ENCODE measurements at places on chromosomes 5 and 9.

DNA sequence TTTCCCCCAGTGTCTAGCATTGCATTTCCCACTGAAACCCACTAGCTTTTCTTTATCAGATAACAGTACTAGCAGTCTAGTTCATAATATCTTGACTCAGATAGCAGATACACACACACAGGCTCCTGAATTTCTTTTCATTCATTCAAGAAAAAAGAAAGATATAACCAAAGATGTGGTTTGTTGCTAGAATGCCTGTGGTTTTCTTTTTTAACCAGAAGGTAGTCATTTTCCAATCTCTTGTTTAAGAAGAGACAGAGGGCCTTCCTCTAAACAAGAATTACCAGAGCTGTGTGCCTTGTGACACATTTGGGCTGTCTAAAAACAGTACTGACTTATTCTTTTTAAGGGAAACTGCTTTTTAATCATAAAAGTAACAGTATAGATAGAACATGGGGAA, 167.3 kb downstream of the PJA2 start:
- DNase-seq = no peak

GRCh38 chr5:161691911-161692310, 6.4 kb downstream of the GABRA6 start:
- DNase-seq = no peak

- no peak for DNase-seq
Observed at GRCh38 chr5:180982008-180982741, 6.5 kb upstream of the BTNL3 start.

DNA sequence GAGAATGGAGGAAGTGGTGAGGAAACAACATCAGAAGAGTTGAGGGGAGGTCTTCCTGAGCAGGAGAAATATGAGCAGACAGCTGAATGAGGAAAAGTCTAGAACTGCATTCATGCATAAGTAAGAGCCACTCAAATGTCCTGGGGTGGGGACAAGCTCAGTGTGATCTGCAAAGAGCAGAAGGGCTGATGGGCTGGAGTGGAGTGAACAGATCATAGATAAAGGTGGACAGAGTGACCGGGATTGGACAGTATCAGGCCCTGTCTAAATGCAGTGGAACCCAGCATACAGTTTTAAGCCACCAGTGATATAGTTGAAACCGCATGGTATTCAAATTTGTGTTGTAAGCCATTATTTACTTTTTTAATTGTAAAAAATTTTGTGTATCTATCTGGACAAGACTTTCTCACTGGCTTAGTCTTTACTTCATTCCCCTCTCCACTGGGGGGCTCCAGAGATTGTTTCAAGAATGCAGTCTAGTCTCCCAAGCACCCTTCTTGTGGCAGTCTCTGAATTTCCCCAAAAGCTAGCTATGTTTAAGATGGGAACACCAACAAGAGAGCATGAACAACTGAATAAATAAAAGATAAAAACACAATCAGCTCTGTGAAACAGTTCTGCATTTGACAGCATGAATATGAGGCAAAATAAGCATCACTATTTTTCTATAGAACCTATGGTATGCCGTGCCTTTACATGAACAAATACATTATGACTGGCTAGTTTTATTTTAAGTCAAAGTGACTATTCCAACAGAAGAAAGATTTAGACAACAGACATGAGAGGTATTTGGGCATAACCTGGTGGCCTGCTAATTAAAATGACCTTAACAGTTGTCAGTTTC, 10.7 kb upstream of the STK32A start:
- DNase-seq = no peak

DNA sequence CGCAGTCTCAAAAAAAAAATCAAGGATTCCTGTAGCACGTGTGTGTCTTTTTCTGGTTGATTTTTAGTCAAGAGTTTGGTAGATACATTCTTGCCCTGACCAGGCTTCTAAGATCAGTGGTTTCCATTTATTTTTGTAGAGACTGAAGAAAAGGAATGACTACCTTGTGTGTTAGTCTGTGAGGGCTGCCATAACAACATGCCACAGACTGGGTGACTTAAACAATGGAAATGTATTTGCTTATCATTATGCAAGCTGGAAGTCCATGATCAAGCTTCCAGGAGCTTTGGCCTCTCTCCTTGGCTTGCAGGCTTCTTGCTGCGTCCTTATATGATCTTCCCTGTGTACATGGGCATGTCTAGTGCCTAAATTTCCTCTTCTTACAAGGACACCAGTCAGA, 127.0 kb downstream of the CCDC192 start:
- DNase-seq = no peak

- DNase-seq = no peak
Observed at GRCh38 chr5:147404706-147405105, 105.2 kb downstream of the DPYSL3 start.

- no peak for DNase-seq
Observed at GRCh38 chr5:74044936-74045335, 418.9 kb downstream of the ARHGEF28 start.

GRCh38 chr9:101564252-101564651, 30.5 kb downstream of the PPP3R2 start:
- DNase-seq = no peak

GRCh38 chr5:17964067-17964466, 329.8 kb downstream of the TAF11L14 start:
- no peak for DNase-seq

- no peak for DNase-seq
Observed at GRCh38 chr5:151222054-151222789, 1.7 kb downstream of the CCDC69 start.

DNA sequence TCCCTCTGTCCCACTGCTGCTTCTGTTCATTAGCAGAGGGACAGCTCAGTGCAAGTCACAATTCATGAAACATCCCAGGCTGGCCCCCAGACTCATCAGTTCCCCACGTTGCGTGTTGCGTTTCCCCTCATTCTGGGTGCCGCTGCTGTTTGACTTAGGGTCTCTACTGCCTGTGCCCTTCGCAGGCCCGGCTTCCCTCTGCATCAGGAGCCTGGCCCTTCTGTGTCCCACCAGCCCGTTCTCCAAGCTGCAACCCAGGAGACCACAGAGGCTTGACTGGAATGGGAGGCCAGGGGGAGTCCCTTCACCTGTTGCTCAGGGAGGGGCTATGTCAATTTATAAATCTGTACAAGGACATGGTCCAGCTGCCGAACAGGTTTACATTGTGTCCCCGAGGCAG, 53.9 kb upstream of the SUSD3 start:
- no peak for DNase-seq

DNA sequence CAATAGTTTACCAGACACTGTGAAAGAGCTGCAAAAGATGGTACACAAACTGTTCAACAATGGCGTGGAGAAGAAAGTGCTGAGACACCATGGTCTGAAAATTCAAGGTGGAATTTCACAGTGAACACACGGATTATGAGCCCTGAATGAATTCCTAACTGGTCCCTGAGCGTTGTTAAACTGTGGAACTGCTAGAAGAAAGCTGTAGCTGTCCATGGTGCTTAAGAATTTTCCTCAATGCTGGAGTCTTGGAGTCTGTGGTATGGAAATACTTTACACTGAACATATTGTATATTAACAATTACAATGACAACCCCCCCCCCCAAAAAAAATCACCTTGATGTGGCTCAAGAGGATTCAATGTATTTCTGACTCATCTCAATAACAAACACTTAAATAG, 68.5 kb downstream of the SLC24A2 start:
- no peak for DNase-seq

DNA sequence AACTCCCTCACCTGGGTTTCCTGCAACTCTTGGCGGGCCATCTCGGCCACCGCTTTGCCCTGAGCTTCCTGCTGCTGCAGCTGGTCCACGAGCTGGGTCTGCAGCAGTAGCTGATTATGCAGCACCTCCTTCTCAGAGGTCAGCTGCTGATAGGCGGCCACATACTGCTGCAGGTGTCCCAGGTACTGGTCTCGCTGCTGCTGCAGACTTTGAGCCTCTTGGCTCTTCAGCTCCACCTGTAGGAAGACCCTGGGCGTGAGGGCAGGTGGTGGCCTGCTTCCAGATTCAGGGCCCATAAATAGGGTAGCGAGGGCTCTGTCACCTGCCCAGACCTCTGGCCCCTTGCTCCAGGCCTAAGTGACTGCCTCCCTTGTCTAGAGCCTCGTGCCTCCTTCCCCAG, 16.7 kb downstream of the GOLGA2 start:
- DNase-seq = no peak

- peak; percentile 57 for DNase-seq
Observed at GRCh38 chr5:373710-374602, 52.4 kb downstream of the AHRR start.

- DNase-seq = no peak
Observed at GRCh38 chr5:149488645-149489306, 62.5 kb downstream of the CSNK1A1 start.

DNA sequence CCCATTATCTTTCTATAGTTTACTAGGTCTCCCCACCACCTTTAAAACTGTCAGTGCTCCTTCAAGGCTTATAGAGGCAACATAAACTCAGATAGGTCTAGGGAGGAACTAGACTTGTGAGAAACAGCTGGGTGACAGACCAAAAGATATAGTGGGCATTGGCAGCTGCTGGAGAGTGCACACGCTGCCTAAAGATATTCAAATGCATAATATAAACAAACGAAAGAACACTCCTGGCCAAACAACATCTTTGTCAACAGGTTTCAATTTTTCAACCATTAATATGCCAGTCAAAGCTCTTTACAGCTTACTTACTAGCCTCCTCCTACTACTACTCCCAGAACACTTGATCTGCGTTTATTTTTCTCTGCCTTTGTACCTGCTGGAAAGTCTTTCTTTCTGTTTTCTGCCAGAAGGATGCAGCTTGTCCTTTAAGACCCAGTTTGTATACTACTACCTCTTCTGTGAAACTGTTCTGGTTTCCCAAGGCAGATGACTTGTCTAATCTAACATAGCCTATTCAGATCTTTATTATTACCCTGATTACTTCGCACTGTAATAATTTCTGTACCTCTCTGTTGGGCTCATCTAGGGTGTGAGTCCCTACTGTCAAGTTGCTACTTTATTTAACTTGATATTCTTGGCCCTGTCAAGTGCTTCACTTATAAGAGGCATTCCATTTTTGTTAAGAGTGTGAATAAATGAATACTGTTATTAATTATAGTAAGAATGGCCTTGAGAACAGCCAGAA, 14.3 kb downstream of the KDM3B start:
- DNase-seq = no peak

GRCh38 chr9:135815413-135815812, 91.9 kb downstream of the CAMSAP1 start:
- no peak for DNase-seq

GRCh38 chr9:69444021-69444420, 119.0 kb downstream of the ENTREP1 start:
- DNase-seq = no peak

DNA sequence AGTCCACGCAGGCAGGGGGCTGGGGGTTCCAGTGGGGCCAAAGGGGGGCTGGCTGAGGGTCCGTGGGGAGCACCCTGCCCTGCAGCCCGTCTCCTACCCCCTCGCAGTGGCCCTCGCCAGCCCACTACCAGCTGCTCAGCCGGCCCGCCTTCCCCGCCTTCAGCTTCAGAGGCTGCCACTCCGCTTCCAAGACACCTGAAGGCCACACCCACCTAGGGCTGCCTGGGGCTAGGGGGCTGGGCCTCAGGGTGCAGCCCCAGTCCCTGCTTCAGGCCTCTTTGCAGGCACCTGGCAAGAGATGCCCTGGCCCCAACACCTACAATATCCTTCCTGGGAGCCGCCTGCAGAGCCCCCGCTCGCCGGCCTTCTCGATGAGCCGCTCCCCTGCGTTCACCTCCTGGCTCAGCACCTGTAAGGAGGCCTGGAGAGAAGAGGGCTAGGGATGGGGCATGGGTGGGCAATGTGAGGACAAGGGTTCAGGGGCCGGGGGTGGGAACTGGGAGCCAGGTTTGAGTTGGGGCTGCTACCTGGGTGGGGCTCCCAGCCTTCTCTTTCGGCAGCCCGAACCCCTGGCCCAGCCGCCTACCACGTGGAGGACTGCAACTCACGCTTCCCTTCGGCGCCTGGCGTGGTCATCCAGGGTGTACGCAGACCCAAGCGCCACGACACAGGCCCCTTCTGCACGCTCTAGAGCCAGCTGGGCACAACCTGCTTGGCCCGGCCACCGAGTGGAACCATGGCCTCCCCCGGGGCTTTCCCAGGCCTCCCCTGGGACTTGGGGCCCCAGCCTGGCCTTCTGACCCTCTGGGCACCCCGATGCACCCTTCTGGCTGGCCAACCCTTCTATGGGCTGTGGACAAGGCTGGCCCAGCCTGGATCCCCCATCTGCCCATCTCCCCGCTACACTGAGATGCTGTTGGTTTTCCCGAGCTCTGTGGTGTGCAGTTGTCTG, 1.7 kb downstream of the STPG3 start:
- DNase-seq = no peak

- DNase-seq = no peak
Observed at GRCh38 chr9:72726947-72727346, 205.5 kb downstream of the TMC1 start.

- no peak for DNase-seq
Observed at GRCh38 chr5:172153695-172154094, 34.3 kb downstream of the STK10 start.

DNA sequence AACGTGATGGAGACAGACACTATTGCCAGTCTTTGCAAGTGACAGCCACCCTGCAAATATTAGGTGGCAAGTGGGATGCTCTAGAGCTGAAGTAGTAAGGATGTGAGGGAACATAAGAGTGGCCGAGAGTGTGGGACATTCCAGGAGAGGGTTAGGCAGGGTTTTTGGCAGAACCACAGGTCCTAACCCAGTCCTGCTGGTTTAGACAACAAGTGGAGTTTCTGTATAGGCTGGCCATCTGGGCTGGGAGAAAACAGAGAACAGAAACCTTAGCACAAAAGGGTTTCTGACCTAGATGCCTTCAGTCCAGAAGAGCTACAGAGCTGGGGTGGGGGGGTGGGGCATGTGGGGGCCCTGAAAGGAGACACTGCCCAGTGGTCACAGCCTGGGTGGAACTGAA, 107.4 kb downstream of the TMEM174 start:
- no peak for DNase-seq

GRCh38 chr9:76595645-76596044, 136.7 kb downstream of the GCNT1 start:
- DNase-seq = no peak

DNA sequence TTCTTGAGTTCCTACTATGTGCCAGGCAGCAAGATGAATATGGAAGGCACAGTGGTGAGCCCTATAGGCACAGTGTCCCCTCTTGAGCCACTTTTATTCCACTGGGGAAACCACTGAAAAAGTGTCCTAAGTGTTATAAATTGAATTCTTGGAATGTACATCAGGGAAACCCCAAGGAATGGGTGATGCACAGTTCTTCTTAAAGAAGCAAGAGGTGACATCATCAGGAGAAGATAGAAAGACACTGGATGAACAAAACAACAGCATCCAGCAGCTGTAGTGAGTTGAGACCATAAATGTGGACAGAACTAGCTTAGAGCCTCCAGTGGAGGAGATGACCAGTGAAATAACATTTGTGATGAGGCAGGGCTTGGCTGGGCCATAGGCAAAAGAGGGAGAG, 199.2 kb upstream of the ANKRD55 start:
- no peak for DNase-seq

- DNase-seq = no peak
Observed at GRCh38 chr5:174427304-174427703, 297.1 kb upstream of the MSX2 start.

- DNase-seq = no peak
Observed at GRCh38 chr5:125870256-125870655, 553.0 kb upstream of the GRAMD2B start.
